ENCODE measurements at places on chromosomes 2 and 18.

DNA sequence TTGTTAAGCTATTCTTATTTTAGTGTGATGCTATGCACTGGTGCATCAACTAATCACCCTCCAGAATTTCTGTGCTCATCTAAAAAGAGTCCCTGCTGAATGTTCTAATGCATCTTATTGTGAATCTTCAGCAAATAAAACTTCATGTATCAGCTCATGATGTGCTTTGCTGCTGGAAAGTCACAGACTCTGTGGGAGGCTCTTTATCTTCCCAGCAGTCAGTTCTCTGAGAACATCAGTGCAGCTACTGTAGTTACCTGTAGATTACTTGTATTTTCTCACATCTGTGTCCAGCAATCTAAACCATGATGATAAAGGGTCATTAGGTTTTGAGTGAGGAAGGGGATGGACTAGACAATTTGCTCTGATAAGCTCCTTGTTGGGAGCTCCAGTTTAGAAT lies 141.6 kb upstream of the SP3 start:
- DNase-seq, result no peak

DNA sequence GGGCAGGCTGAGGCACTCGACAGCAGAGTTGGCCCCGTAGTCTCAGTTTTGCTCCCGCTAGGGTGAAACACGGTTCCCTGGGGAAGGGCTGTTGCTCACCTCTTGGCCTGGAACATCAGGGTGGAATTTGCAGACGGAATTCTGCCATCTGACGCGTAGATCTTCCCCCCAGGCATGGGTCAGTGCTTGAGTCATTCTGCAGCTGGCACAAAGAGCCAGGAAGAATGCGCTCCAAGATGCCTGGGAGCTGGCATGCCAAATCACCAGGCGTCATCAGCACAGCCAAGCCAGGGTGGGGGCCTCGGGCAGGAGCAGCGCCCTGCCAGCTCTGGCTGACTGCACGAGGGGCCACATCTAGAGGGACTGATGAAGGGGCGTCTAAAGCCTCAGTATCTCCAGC lies 42.7 kb downstream of the ODC1 start:
- DNase-seq, result no peak

GRCh38 chr2:430291-431040 lies 142.6 kb upstream of the ALKAL2 start:
- DNase-seq, result no peak

GRCh38 chr18:805008-805754 lies 6.9 kb downstream of the YES1 start:
- no peak for DNase-seq

GRCh38 chr2:61775956-61776570 lies 77.8 kb downstream of the FAM161A start:
- DNase-seq, result no peak

DNA sequence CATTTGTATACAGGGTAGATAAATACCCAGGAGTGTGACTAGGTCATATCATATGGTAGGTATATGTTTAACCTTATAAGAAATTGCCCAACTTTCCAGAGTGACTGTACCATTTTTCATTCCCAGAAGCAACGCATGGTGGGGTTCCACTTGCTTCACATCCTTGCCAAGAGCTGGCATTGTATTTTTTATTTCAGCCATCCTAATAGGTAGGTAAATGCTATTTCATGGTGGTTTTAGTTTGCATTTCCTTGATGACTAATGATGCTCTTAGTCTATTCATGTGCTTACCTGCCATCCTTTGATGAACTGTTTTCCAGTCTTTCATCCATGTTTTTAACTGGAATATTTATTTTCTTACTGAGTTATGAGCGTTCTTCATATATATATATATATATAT lies 51.9 kb downstream of the MAP4K3 start:
- no peak for DNase-seq

- DNase-seq, result no peak
These were observed 72.5 kb downstream of the SS18 start for GRCh38 chr18:26017929-26018328.

DNA sequence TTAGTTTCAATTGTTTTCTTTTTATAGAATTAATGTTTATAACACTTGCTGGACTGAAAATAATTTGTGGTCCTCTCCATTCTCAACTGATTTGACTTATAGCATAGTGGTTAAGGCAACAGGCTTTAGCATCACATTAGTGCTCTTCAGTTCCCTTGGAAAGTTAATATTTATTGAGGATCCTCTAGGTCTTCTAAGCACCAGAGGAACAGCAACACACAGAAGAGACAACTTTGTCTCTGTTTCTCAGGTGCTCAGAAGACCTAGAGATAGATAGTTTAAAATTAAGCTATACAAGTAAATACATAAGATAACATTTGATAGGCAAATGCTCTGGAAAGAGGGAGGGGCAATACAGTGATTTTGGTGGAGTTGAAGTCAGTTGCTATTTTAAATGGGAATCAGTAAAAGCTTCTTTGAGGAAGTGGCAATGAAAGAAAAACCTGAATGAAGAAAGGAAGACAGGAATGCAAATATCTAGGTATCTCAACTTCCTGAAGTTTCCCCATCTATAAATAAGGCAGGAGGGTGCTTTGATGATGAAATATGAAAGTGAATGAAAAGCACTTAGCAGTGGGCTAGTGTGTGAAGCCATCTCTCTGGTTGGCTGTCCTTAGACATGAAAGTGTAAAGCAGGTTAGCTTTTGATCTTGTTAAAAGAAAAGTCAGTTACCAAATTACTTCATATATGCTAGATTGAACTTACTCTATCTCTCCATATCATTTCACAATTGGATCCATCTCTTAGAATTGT lies 7.9 kb downstream of the NEUROD1 start:
- DNase-seq, result no peak

DNA sequence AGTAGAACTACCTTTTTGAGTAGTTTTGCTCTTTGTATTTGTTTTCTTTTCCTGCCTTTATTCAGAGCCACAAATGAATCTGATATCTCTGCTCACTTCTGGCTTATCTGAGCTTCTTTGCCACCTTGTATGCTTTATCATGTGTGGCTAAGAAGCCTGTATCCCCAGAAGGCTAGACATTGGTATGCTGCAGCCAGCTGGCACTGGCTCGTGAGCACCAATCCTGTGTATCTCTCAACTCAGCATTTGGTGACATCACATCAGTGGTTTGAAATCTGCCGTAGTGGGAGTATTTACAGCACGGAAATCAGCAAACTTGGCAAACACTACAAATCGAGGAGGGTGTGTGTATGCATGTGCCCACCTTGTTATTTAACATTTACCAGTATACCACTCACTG lies 183.7 kb upstream of the LHCGR start:
- DNase-seq, result no peak

- DNase-seq, result no peak
These were observed 1607.8 kb upstream of the PIK3C3 start for GRCh38 chr18:40347261-40347660.

DNA sequence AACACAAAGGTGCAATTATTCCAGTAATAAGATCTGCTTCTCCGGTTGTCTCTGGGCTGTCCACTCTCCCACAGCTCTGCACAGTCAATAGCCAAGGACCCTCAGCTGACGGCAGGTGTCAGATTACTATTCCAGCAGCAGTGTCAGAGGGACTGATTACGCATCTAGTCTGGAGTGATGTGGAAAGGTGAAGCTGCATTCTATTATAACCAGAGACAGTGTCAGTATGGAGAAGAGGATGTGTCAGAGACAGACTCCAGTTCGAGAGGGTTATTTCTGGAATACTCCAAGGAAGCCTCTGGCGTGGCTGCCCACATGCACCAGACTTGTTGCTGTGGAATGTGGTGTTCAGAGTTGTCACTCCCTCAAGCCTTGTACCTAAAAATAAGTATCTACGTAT lies 163.6 kb upstream of the TMEM200C start:
- DNase-seq, result no peak

DNA sequence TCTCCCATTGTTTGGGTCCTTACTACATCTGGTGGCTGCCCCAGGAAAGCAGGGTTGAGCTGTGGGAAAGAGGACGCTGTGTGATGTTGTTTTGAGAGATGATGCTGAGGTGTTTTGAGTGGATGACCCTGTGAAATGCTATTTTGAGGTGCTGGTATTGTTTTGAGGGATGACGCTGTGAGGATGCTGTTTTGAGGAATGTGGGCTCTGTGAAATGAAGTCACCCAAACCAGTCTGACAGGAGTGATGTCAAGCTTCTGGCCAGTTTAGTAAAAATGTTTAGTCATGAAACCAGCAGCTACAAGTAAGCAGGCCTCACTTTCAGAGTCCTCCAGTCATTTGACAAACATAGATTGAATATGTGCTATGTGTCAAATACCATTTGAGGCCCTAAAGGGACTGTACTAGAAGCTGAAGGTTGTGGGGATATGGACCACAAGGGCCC lies 16.1 kb upstream of the PUM2 start:
- DNase-seq, result no peak

DNA sequence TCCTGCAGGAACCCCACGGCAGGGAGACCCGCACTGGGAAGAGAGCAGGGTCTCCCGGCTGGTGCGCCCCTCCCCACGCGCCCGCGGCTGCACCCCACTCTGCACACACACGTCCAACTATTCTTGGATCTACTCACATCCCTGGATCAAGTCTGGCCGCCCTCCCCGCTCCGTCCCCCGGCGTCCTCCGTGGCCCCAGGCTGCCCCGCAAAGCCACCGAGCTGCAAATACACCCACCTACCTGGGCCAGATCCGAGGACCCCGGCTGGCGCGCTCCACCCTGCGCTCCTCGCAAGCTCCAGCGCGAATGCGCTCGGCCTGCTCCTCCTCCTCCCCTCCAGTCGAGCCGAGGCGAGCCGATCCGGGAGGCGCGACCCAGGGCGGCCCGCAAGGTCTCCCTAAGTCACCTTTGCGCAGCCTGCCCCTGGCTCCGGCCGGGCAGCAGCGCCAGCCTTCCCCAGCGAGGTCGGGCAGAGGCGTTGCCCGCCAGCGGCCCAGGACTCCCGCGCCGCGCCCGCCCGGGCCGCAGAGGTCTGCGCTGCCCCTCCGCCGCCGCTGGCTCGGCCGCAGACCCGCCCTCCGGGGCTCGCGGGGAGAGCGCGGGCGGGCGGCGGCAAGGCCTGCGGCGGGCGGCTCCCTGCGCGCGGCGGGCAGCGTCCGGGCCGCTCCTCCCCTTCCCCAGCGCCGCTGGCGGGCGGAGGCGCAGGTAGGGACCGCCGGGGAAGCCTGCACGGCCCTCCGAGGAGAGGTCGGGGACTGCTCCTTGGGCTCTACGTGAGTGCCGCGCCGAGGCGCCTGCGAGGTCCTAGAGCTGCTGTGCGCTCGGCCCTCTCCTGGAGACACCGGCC lies 126.0 kb downstream of the OSBPL1A start:
- DNase-seq, result no peak

- DNase-seq, result no peak
These were observed 639.9 kb downstream of the LRP1B start for GRCh38 chr2:141490886-141491285.

DNA sequence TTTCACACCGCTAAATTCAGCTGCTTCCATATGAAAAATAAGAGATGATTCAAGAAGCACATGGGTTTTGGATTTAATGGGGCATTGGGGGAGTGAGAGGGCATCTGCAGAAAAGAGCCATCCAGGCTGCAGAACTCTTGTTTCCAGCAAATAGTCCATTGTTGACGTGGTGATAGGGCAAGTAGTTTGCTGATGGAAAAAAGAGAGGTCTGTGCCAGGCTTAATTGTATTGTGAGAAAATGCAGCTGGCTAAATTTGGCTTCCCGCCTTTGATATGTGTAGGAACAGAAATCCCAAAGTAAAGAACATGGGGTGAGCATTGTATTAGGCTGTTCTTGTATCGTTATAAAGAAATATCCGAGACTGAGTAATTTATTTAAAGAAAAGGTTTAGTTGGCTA lies 199.5 kb downstream of the SETBP1 start:
- no peak for DNase-seq

- no peak for DNase-seq
These were observed 418.9 kb upstream of the POU3F3 start for GRCh38 chr2:104434966-104435365.
